Activated CD4-positive, CD25-positive, alpha-beta regulatory T cell (primary cell): ENCODE measurements at places on chromosomes 5 and 9.

DNA sequence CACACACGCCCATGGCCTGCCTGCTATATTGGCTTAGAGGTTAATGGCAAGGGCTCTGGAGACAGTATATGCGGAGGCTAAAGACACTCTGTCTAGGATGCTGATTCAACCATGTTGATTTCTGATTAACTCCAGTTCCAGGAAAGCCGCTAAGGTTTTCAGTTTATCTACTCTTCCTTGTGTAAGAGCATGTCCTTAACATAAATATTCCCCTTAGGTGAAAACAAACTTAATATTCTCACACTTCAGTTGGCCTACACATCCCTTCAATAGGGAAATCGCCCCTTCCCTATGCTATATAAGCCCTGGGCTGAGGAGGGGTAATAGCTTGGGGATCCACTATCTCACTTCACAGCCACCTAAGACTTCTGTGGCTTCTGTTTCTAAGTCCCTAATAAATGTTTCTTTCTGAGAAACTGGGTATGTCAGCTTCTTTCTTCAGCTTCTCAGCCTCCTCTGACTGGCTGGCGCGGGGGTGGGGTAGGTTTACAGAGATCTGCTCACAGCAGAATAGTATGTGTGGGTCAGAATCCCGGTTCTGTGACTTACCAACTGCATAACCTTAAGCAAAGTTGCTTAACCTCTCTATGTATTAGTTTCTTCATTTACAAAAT lies 4.3 kb upstream of the GPX3 start:
- DNase-seq = no peak

DNA sequence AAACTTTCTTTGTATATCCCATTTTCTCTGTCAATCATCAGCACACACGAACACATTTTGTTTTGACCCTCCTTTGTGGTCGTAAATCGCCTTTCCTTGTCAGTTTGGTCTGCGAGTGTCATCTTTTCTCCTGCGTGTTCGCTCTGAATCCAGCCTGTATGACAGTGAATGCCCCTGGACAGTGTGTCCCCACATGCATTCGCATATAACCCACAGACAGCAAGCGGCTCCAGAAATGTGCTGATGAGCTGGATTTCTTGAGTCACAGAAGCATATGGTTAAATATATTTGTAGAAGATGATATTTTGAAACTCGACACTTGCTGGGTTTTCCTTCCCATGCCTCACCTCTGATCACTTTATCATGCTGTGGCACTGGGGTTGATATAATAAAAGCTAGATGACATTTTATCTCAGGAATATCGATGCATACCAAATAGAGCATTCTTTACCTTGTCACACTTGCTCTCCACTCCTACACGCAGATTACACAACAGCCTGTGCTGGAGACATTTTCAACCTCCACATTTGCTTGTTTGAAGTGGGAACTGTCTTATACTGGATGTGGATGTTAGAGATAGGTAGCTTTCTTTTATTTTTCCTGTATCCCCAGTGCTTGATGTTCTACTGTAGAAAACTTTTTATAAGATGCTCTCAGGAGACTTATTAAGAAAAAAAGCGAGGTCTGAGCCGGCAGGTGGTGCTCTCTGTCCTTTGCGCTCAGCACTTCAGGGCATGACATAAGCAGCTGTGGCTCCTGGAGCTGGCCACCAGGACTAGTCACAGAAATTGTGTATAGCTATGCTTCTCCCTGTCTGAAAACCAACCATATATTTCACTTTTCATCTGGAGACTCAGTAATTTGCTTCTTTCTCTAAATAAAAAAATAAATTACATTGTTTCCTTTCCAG lies 215.1 kb downstream of the SH3GL2 start:
- no peak for DNase-seq

DNA sequence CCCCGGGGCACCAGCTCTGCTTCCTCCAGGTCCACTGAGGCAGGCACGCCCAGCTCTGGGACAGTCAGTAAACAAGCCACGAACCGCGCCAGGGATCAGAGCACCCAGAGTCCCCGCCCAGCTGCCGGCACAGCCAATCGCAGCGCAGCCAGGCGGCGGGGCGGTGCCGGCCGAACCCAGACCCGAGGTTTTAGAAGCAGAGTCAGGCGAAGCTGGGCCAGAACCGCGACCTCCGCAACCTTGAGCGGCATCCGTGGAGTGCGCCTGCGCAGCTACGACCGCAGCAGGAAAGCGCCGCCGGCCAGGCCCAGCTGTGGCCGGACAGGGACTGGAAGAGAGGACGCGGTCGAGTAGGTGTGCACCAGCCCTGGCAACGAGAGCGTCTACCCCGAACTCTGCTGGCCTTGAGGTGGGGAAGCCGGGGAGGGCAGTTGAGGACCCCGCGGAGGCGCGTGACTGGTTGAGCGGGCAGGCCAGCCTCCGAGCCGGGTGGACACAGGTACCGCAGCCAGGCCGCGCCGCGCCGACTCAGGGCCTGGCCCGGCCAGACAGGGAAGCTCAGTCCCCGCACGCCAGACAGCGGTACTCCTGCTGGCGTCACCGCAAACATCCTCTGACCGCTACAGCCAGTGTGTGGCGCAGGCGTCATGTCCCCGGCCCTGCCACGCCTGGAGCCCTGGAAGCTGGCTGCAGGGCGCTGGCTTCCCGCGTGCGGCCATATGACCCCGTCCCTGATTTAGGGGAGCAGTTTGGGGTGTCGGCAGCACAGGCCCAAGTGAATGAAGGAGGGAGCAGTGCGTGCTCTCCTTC lies at the start of gene CTSL:
Gene CTSL, plus strand, starts transcription at position 220 of the 810 bp plus-strand sequence. CDS start 1,485 bp downstream, outside the sequence.
- no peak for DNase-seq

DNA sequence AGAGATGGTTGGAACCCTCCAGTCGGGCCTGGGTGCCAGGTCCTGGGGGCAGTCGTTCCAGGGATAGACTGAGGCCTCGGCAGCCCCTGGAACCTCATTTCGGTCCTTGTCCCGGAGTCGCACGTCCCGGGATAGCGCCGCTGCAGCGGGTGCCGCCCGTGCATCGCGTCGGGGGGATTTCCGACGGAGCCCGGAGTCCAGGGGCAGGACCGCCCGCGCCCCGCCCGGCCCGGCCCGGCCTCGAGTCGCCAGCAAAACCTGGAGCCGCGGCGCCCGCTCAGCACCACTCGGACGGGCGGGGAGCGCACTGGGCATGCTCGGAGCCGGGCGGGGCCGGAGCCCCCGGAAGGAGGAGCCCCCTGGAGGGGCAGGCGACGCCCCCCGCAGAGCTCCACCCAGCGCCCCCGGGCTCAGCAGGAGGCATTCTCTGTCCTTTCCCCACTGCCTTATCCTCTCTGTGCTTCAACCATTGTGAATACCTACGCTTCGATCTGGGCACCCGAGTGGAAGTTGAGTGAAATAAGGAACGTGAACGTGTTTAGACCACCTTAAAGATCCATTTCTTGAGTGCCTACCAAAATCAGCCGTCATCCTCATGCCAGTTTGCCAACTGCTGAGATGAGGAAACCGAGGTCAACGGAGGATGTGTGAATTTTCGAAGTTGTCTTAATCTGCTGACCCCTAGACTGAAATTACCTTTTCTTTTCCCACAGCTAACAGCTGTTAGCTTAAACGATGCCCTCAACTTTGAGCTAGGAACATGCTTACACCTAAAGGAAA lies 1.7 kb upstream of the PTPN3 start:
- no peak for DNase-seq
